Activated T-helper 1 cell treated with anti-CD3 and anti-CD28 coated beads, Interleukin-2, amount 50 U/mL, for 16 hours (primary cell): ENCODE measurements at places on chromosomes 11 and 22.

GRCh38 chr11:64352995-64353714 is 5.8 kb upstream of the RPS6KA4 start:
- no peak for DNase-seq

DNA sequence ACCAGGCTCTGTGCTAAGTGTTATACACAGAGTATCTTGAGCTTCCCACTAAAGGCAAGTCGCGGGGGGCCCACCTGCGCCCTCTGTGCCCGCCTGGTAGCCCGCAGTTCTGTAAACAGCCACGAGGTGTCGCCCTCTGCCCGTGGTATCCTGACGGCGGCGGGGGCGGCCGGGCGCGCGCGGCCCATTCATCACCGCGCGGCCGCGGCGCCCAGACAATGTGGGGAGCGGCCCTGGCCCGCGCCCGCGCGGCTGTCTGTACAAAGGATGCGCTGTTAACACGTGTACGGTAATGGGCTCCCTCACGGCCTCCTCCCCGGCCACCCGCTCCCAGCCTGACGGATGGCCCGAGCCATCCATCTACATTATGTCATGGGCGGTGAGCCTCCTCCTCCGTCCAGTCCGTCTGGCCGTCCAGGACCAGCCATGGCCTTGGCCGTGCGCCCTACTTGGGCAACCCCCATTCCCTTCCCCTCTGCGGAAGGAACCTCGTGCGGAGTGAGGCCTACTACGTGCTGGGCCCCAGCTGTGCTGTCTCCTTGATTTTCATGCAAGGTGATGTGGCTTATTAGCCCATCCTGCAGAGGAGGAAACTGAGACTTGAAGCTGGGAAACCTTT is 99.4 kb downstream of the MIAT start:
- DNase-seq = no peak

GRCh38 chr22:50576070-50576469 is 2.2 kb downstream of the CPT1B start:
- DNase-seq = no peak

- DNase-seq = no peak
Measured at GRCh38 chr11:128506999-128507611, 80.3 kb downstream of the ETS1 start.

DNA sequence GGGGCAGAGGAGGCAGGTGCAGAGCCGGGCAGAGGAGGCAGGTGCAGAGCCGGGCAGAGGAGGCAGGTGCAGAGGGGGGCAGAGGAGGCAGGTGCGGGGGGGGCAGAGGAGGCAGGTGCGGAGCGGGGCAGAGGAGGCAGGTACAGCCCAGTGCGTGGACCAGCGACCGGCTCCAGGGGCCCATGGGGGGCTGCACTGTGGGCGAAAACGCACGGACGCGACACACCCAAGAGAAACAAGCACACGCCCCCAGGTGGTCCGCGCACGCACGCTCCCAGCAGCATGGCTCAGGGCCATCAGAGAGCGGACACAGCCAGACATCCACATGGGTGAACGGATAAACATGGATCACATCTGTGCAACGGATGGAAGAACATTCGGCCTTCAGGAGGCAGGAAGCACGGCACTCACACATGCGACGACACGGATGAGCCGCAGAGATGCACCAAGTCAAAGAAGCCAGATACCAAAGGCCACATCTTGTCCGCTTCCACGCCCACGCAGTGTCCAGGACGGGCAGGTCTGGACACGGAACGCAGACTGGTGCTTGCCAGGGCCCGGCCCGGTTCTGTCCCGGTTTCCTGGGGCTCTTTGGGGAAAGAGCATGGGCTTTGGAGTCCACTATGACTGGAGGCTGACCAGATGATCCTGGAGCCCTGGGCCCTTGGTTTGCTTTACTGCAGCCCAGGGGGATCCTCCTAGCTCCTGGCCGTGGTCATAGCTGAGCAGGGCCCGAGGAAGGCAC is 21.8 kb downstream of the OSBPL5 start:
- no peak for DNase-seq

- DNase-seq = no peak
Measured at GRCh38 chr11:59267736-59268475, 55.2 kb upstream of the MPEG1 start.

GRCh38 chr11:114296605-114297372 is 590 bp downstream of the NNMT start:
- no peak for DNase-seq

- DNase-seq = no peak
Measured at GRCh38 chr11:72105888-72106287, at the start of gene TOMT. Gene TOMT (plus strand): TSS chr11:72105924. CDS start chr11:72105952, 28 bp downstream.

- DNase-seq = no peak
Measured at GRCh38 chr22:44755417-44755816, 3.0 kb downstream of the ARHGAP8 start.

DNA sequence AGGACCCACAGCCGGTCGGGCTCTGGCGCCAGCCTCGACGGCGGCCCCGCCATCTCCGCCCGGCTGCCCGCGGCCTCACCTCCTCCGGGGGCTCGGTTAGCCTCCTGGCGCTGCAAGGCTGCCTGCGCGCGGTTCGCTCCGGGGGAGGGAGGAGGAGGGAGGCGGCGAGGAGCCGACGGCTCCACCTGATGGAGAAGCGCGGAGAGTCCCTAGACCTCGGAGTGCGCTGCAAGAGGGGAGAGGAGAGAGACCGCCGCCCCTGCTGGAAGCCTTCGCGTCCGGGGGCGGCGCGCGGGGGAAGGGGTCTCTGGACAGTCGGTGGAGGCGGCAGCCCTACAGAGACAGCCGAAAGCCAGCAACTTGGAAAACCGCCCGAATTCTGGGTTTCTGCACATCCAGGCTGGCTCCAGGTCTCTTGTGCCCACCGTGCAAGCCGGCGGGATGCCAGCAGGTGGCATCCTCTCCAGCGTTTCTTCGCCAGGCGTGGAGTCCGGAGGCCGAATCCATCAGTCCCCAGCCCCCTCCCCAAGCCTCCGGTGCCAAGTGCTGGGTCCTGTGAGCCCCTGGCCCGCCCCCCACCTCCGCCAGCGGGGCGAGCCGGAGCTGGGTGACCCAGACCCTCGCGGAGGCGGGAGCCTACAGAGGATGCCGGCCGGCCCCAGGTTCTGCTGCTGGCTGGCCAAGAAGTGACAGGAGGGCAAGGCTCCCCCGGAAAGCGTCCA is 2.9 kb upstream of the KIRREL3 start:
- DNase-seq = no peak

GRCh38 chr11:27118949-27119348 is 78.3 kb downstream of the BBOX1 start:
- DNase-seq = no peak

DNA sequence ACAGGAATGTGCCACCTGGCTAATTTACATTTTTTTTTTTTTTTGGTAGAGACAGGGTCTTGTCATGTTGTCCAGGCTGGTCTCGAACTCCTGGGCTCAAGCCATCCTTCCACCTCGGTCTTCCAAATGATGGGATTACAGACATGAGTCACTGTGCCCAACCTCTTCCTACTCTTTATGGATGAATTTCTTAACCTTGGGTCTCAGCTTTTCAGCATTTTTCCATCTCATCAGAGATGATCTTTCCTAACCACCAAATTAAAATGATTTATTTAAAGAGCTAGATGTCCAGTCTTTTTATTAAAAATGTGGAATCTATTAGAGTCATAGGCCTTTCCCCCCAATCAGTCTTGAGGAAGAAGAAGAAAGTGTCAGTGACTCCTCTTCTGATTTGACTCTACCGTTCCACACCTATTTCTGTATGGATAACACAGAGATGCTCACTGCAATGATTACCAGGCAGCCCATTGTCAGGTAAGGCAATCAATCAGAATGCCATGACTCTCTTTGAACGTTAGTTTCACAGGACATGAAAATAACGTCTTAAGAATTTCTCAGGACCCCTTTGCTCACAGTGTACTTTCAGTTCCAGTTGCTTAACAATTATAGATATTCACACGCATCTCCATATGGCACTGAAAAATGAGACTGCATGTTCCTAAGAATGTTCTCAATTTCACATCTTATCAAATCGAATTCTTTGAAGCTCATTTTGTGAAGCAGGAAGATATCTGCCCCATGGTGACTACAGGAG is 51.0 kb downstream of the MIAT start:
- DNase-seq = no peak

- DNase-seq = no peak
Measured at GRCh38 chr11:4156571-4156970, 62.0 kb downstream of the RRM1 start.

DNA sequence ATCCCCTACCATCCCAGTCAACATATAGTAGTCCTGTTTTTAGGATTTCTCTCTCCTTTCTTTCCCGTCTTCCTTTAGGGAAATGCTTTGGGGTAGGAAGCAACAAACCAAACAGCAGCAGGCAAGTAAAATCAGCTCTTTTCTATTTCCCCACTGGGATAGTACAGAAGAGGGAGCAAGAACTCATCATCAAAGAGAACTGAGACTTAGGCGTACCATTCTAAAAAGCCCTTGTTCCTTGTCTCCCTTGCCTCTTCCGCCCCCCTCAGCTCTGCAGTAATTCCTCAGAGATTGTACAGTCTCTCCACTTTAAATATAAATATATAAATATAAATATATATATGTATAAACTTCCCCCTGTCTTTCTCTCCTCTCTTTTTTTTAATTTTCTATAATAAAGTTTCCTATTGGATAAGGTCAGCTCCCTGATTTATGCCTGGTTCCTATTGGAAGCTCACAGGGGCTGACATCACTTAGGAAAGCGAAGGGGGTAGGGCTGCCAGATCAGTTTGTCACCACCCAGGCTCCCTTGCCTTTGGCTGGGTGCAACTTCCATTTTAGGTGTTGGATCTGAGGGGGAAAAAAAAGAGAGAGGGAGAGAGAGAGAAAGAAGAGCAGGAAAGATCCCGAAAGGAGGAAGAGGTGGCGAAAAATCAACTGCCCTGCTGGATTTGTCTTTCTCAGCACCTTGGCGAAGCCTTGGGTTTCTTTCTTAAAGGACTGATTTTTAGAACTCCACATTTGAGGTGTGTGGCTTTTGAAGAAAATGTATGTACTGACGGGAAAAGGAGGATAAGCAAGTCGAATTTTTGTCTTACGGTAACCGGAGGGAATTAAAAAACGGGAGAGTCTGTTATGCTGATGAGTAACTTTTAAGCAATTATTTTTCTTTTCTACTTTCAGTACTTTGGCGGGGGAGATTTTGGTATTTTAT is at the start of gene CTNND1:
Gene CTNND1 (plus strand): TSS at position 502 of the 934 bp plus-strand sequence. CDS start 29,677 bp downstream, outside the sequence.
- DNase-seq = no peak
